ENCODE measurements at places on chromosomes 12 and 14. TPM values are rescaled to one million over a fixed set of nuclear protein-coding genes. Genes with fewer than 3 reads are reported as not detected.

PLEK2 gene
- total RNA-seq = 1.8 TPM

GPR84 gene
- not detected for total RNA-seq

MMP14 gene
- total RNA-seq = 373 TPM

RD3L gene
- not detected for total RNA-seq

TAS2R14 gene
- total RNA-seq = 3.7 TPM

SOX5 gene
- 6.8 TPM for total RNA-seq

POTEG gene
- not detected for total RNA-seq

SCNN1A gene
- under 0.01 TPM for total RNA-seq

IAPP gene
- total RNA-seq = not detected

SLC5A8 gene
- not detected for total RNA-seq

BIN2 gene
- total RNA-seq = not detected

ASIC1 gene
- 2.6 TPM for total RNA-seq

HOXC4 gene
- total RNA-seq = 2.2 TPM

SPSB2 gene
- 4.0 TPM for total RNA-seq

TMEM132D gene
- not detected for total RNA-seq

PMCH gene
- total RNA-seq = not detected

EML5 gene
- total RNA-seq = not detected

ESR2 gene
- not detected for total RNA-seq

PAPOLA gene
- total RNA-seq = 106 TPM

OR6C2 gene
- total RNA-seq = not detected

ATXN3 gene
- total RNA-seq = 23.5 TPM

NANOG gene
- not detected for total RNA-seq

KRT78 gene
- not detected for total RNA-seq

DDN gene
- total RNA-seq = under 0.01 TPM

SETD3 gene
- total RNA-seq = 46.3 TPM

SLC39A2 gene
- not detected for total RNA-seq

CAPZA3 gene
- total RNA-seq = not detected

GYS2 gene
- not detected for total RNA-seq

CLEC12A gene
- not detected for total RNA-seq

KERA gene
- total RNA-seq = not detected

FAM186B gene
- 0.20 TPM for total RNA-seq

MAP3K12 gene
- total RNA-seq = 36.0 TPM

PLCZ1 gene
- total RNA-seq = not detected
